Stimulated activated CD8-positive, alpha-beta memory T cell treated with anti-CD3 and anti-CD28 coated beads, Interleukin-12 subunit alpha, Interleukin-12 subunit beta, amount 100 ng/mL, for 4 hours (primary cell): ENCODE measurements at places on chromosomes 5 and 9.

DNA sequence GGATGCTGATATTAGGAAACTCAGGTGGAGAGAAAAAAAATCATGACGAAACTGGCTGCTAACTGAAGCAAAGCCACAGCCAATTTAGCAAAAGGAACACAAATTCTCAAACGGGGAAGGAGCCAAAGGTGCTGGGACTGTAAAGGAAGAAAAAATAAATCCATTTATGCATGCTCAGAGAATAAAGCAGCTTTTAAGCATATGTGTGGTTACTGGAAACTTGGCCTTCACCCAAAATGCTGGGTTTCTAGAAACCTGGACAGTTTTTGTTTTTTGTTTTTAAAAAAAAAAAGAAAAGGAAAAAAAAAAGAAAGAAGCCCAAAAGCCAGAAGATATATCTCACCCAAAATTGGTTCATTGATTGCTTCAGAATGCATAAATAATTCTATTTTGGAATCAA lies 8.0 kb downstream of the WHRN start:
- no peak for DNase-seq

DNA sequence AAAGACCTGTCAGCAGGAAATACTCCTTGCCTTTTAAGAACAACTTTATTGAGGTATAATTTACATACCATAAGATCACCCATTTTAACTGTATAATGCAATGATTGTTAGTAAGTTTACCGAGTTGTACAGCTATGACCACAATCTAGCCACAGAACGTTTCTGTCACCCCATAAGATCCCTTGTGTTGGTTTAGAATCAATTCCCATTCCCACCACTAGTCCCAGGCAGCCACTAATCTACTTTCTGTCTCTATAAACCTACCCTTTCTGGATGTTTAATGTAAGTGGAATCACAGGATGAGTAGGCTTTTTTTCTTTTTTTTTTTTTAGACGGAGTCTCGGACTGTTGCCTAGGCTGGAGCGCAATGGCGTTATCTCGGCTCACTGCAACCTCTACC lies 4.4 kb downstream of the GPR107 start:
- no peak for DNase-seq

GRCh38 chr9:2570615-2571479 lies 50.7 kb upstream of the VLDLR start:
- DNase-seq = peak; percentile 3

DNA sequence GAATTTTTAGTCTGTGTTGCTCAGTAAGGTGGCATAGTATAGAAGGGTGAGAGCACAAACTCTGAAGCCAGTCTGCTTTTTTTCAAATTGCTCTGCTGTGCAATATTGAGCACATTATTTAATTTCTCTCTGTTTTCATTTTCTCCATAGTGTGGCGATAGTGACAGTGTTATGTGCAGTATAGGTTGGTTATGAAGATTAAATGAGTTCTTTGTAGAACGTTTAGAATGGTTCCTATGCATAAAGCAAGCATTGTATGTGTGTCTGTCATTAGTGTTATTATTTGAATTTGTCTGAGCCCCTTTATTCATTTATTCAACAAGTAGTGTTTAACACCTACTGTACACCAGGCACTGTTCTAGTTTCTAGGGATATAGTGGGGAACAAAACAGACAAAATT lies 9.2 kb downstream of the PRR16 start:
- DNase-seq = no peak

- DNase-seq = no peak
Measured at GRCh38 chr9:12695474-12695873, 2.3 kb downstream of the TYRP1 start.

- no peak for DNase-seq
Measured at GRCh38 chr5:2877522-2877921, 126.0 kb upstream of the IRX2 start.

GRCh38 chr5:6405591-6405990 lies 27.2 kb upstream of the MED10 start:
- no peak for DNase-seq

- no peak for DNase-seq
Measured at GRCh38 chr9:101683236-101683635, 55.2 kb downstream of the GRIN3A start.

GRCh38 chr5:74406844-74407243 lies 233.7 kb downstream of the ENC1 start:
- no peak for DNase-seq

- DNase-seq = no peak
Measured at GRCh38 chr9:16673171-16673570, 197.3 kb downstream of the BNC2 start.

- DNase-seq = no peak
Measured at GRCh38 chr5:108206707-108207106, 175.2 kb downstream of the FBXL17 start.
